Natural killer cell (primary cell): ENCODE measurements at places on chromosomes 6 and 20. TPM values are rescaled to one million over a fixed set of nuclear protein-coding genes. Genes with fewer than 3 reads are reported as not detected.

- DNase-seq = no peak
Observed at GRCh38 chr6:25497383-25498040, 154.5 kb upstream of the SCGN start.

DNA sequence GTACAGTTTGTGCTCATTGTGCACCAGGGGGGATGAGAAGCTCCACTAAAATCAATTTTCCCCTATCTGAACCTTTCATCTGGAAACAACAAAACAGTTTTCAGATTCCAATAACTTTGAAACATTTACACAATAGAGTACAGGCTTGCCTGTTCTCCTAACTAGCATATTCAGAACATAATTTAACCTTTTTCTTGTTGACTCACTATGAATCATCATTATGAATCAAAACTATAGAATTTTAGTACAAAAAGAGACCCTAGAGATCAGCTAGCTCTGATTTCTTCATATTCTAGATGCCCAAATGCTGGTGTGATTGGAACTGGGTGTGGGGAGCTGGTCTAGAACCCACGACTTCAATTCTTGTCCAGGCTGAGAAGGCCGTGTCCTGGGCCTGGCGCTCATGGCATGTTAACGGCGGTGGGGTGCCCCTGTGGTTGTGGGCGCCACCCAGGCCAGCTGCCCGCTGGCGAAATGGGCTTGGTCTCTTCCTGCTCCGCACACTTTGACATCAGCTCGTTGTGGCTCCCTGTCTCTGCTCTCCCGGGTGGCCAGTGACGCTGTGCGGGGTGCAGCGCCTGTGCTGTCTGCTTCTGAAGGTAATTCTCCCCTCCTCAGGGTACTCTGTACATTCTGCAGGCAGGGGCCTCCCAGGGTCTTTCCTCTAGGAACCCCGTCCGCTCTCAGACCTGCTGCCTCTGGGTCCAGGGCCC is 29.9 kb upstream of the AGPAT4 start:
- DNase-seq = no peak

The SAPCD1 gene
- total RNA-seq = 5.4 TPM

DNA sequence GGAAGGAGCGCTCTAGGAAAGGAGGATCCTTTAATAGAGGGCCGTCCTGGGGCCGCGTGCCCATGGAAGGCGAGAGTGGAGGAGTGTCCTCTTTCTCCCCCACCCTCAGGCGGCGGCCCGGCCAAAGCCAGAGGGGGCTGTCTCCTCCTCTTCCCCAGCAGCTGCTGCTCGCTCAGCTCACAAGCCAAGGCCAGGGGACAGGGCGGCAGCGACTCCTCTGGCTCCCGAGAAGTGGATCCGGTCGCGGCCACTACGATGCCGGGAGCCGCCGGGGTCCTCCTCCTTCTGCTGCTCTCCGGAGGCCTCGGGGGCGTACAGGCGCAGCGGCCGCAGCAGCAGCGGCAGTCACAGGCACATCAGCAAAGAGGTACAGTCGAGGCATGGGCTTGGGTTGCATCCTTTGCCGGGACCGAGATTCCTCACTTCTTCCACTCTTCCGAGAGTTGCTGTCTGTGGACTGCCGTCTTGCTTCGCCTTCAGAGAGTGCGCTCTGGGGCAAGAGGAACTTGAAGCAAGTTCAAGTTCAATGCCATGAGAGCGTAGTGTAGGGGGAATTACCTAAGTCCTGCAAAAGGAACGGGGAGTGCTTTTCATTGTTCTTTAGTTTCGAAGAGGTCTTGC is at the start of gene LAMA2:
Gene LAMA2 (plus strand): TSS at position 148 of the 621 bp plus-strand sequence. CDS start 108 bp downstream, at position 256.
- no peak for DNase-seq

The SLC17A3 gene
- total RNA-seq = 1.5 TPM

- no peak for DNase-seq
Observed at GRCh38 chr6:1901556-1901955, 291.8 kb downstream of the FOXC1 start.

The SCRT2 gene
- total RNA-seq = not detected

The CST3 gene
- total RNA-seq = 118 TPM

GRCh38 chr6:98777762-98778161 is 56.6 kb upstream of the POU3F2 start:
- no peak for DNase-seq

GRCh38 chr6:167684276-167685104 is 142.2 kb upstream of the AFDN start:
- DNase-seq = no peak

The OR5V1 gene
- not detected for total RNA-seq

DNA sequence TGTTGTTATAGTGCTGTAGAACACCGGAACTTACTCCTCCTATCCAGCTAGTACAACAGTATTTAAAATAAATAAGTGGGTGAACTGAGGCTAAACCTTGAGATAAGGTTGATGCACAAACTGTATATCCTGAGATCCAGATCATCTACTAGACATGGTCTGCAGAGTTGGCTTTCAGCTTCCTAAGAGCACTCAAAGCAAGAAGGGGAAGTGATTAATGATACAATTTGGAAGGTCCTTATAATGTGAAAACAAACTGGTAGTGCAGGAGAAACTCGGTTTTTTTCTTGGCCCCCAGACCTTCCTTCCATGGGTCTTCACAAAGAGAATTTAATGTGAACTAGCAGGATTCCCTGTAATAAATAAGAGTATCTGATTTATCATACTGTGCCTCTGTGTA is 27.4 kb upstream of the RREB1 start:
- DNase-seq = no peak

The THBS2 gene
- total RNA-seq = not detected

DNA sequence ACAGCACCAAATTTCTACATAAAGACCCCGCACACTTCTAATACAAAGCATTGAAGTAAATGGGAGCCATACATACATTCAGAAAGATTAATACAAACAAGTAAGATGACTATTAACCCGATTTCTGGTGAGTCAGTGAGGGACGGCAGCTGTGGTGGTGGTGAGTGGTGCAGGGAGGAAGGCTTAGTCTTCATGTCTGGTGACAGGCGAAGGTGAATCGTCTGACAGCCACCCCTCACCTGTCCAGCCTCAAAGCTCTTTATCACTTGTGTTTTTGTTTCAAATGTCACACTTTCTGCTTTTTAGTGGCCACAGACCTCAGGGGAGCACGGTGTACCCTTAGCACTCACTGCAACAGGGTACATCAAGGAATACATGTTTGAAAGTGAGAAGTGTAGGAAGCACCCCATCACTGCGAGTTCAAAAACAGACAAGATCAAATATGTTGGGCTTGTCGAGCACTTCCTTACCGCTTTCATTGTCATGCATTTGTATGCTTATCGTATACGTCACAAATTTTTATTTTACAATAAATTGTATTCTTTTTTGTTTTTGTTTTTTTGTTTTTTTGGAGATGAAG is 63.5 kb downstream of the IRF4 start:
- DNase-seq = no peak

The SERINC3 gene
- 89.6 TPM for total RNA-seq

- no peak for DNase-seq
Observed at GRCh38 chr6:35016502-35017321, 124.4 kb downstream of the TCP11 start.

GRCh38 chr20:45798935-45799642 is 7.3 kb downstream of the DNTTIP1 start:
- DNase-seq = peak; percentile 81

The PDSS2 gene
- 15.5 TPM for total RNA-seq

DNA sequence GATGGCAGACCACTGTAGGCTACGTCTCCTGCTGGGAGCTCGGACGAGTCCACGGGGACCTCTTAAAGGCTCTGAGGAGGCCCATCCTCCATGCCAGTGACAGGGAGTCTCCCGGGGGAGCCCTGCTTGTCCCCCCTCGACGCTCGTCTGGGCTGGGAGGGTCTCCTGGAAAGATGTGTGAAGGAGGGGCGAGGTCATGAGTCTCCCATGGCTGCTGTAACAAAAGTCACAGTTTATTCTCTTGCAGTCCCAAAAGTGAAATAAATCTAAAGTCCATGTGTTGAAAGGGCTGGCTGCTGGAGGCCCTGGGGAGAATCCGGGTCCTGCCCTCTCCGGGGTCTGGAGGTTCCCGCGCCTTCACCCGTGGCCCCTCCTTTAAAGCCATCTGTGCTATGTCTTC is 67.1 kb upstream of the GATA5 start:
- DNase-seq = no peak

- no peak for DNase-seq
Observed at GRCh38 chr6:84921891-84922290, 157.5 kb upstream of the TBX18 start.

GRCh38 chr6:158706369-158706982 is 56.6 kb downstream of the SYTL3 start:
- no peak for DNase-seq

DNA sequence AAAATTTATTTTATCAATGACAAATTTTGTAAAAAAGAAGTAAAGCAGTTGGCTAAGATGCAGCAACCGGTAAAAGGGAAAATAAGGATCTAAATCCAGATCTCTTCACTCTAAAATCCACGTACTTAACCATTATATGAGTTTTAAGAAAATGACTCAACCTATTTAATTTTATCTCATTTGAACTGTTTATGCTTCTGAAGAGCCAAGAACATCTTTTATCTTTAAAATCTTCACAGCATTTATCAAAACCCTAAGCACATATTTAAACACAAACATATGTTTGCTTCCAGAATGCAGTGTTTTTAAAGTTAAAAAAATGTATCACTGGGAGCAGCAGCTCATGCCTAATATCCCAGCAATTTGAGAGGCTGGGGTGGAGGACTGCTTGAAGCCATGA is 339.2 kb downstream of the NKAIN2 start:
- no peak for DNase-seq

- peak; percentile 66 for DNase-seq
Observed at GRCh38 chr20:1330075-1330830, 1.3 kb upstream of the SDCBP2 start.

The COL21A1 gene
- not detected for total RNA-seq

- DNase-seq = no peak
Observed at GRCh38 chr6:67393356-67393755, 1241.7 kb upstream of the ADGRB3 start.

- no peak for DNase-seq
Observed at GRCh38 chr20:2163757-2164156, 62.1 kb downstream of the STK35 start.

DNA sequence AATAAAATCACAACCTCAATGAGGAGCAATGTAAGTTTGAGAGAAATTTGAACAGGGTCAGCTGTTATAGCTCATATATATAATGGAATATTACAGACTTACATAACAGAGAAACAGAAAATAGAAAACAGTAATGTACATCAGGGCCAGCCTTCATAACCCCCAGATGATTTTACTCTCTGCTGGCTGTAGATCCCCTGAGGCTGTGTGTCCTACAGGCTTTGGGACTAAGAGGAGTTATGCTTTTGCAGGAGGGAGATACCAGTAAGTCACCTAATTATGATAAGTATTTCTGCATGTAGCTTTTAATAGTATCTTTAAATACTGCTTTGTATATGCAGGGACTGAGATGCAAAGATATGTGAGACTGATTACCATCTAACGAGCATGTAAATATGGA is 105.8 kb upstream of the ASCC3 start:
- DNase-seq = no peak

GRCh38 chr20:49614338-49615050 is 46.6 kb upstream of the PTGIS start:
- no peak for DNase-seq

The PFDN6 gene
- total RNA-seq = 26.5 TPM

The PRPF6 gene
- 52.7 TPM for total RNA-seq

DNA sequence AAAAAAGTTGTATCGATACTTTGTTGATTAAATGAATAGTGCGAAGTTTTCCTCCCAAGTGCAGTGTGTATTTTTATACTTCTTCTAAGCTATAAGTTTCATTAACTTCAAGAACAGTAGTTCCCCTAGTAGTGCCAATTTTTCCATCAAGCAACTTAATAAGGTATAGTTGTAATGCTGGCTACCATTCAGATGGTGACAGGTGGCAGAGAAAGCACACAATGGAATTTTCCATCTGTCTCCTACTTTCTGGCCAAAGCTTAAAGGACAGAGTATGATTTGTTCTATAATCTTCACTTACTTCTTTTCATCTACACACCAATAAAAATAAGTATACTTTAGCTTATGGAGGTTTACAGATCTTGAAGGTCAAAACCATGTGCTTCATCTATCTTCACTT is 431.1 kb downstream of the NKAIN2 start:
- DNase-seq = no peak

- DNase-seq = no peak
Observed at GRCh38 chr6:143882401-143882930, 18.2 kb downstream of the ZC2HC1B start.

DNA sequence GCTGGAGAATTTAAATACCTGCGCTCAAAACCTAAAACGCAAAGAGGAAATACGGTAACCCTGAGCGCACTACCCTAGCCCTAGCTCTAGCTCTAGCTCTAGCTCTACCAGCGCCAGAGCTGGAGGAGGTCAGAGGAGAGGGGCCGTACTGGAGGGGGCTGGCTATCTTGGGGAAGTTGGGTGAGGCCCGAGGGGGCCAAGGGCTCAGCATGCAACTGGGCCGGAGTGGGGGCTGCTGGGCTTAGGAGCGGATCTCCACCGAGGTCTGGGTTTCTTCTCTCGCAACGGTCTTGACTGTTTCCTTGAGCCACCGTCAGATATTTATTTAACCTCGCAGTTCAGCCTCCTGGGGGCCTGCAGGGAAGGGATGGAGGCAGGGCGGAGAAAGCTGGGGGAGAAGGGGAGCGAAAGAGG is 91.0 kb downstream of the NCR2 start:
- DNase-seq = peak; percentile 53

DNA sequence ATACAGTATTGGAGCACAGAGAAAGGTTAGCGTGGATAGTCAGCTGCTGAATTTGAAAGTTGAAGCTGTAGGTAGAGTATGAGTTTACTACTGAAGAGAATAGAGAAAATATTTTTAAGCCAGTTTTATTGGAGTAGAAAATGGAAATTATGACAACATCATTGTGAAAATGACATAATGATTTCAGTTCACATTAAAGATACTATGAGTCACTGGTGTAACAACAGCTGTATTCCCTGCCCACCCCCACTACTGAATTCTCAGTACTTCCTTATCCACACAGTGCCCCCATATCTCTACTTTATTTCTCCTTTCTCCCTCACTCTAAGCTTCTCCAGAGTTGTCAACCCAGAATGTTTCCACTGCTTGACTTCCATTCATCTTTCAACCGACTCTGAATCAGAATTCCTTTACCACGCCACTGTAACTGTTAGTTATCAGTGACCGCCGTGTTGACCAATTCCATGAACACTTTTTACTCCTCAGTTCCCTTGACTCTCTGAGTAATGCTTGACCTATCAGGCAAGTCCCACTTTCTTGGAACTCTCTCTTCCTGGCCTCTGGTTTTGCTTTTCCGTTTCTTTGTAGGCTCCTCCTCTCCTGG is 139.6 kb downstream of the AIG1 start:
- DNase-seq = no peak

The ECT2L gene
- not detected for total RNA-seq

The EGFL8 gene
- total RNA-seq = 18.2 TPM
